GM12878 (cell line): ENCODE measurements at places on chromosomes 7 and 10. TPM values are rescaled to one million over a fixed set of nuclear protein-coding genes. Genes with fewer than 3 reads are reported as not detected.

HOGA1 gene
- not detected in 2 replicates for total RNA-seq

TMEM270 gene
- total RNA-seq, result not detected in 2 replicates

UTF1 gene
- not detected in 2 replicates for total RNA-seq

CCDC136 gene
- 1.8 and 2.8 TPM in 2 replicates for total RNA-seq

EN2 gene
- not detected in 2 replicates for total RNA-seq

GRCh38 chr10:80487421-80487785 lies 33.3 kb downstream of the TSPAN14 start:
- no peak for DNase-seq

DNA sequence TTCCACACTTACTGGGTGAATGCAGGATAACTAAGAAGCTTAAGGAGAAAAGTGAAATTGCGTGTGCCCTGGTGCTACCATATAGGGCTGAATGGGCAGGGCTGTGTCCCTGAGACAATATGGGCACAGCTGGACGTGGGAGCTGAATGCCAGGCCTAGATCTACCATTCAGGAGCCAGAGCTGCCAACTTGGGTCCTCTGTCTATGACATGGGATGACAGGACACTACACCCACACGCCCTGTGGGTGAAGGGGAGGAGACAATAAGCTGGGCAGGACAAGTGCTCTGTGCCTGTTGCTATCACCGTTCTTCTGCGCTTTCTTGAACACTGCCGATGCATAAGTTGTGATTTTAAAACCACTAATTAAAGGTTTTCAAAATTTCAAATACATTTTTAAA lies 293.9 kb downstream of the TNS3 start:
- DNase-seq, result no peak

DNA sequence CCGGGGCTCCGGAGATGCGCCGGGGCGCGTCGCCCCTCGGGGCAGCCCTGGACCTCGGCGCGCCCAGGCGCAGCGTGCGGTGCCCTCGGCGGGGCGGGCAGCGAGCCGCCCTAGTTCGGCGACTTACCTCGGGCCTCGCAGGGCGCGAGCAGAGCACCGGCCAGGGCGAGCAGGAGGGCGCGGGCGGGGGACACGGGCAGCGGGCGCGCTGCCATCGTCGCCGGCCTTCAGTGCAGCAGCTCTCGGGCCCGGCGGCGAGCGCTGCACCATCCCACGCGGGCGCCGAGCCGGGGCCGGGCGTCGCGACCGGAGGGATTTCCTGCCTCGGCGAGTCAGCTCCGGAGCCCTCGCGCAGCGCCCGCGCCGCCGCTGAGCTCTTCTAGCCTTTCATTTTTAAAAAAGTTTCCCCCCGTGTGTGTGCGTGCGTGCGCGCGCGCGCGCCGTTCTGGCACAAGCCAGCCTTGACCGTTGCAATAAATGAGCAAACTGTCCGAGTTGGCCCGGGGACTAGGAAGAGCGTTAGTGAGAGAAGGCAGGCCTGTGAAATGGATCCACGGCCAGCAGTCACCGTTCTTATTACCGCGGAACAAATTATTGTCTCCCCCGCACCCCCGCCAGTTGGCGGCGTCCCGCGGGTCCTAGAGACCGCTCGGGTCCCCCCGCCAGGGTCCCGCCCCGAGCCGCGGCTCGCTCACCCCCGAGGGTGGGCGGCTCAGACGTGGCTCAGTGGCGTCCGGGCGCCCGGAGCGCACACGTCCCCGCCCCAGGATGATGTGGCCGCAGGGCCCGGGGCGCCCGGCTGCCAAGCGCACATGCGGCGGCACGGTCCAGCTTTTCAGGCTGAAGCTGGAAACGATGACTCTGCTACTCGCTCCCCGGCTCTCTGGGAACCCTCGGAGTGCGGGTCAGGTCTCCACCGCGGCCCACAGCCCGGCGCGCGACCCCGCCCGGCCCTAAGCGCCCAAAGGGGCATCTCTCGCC lies at the start of gene ADAM12:
Gene ADAM12 (minus strand): TSS at position 547 of the 981 bp plus-strand sequence. CDS start 332 bp downstream, at position 215.
- DNase-seq, result no peak

DNA sequence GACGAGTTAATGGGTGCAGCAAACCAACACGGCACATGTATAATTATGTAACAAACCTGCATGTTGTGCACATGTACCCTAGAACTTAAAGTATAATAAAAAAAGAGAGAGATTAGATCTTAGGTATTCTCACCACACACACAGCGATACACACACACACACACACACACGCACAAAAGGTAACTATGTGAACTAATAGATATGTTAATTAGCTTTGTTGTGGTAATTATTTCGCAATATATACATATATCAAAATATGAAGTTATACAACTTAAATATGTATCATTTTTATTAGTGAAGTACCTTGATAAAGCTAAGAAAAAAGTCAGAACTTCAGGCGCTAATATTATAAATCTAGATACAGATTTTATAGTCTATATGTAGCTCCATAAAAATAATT lies 849.2 kb downstream of the IPMK start:
- no peak for DNase-seq
